ENCODE measurements at places on chromosomes 2 and 18.

DNA sequence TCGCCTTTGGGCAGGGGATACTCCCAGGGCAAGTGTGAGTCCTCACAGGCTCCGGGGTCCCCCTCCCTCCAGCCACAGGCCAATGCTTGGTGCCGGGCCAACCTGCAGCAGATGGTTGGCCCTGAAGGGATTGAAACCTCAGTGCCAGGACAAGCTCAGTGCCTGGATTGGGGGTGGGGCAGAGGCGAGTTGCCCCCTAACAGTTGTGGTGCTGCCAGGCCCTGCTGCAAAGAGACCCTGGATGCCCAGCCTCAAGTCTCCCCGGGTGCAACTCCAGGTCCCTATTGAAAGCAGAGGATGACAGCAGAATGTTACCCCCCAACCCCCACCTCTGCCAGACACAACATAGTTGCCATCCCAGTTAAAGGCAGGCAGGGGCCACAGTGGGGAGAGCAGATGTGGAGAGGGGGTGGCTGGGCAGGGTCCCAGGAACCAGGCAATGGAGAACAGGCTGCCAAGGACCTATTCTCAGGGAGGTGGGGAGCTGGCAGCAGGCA lies 9.5 kb upstream of the RNF103 start:
- no peak for DNase-seq

GRCh38 chr2:161265874-161266273 lies 42.4 kb upstream of the PSMD14 start:
- no peak for DNase-seq

DNA sequence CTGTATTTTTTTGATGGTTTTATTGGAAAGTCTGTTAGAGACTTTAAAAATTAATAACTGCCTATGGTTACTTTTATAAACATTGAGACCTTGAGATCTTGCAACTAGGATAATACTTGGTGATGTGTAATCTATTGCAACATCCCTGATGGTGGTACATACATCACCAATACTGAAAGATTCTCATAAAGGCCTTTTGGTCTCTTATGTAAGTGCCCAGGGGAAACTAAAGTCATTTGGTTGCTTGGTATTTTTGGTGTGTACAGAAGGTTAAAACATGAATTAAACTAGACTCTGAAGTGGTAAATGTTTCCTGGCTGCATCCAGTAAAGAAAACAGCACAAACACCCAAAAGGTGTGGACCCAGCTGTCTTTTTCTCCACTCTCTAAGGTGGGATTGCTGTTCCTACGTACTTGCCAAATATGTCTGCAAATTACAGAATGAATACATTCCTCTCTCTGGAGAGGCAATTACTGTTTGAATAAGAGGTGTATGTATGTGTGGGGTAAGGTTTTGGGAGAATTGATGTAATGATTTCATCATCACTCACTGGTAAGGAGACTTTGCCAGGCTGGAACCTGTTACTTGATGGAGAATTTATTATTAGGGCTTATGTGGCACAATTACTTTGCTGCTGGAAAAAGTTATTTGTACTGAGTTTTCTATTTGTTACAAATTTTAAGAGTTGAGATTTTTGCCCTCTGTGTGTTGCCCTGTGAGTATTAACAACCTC lies 3.6 kb downstream of the B3GNT2 start:
- DNase-seq, result no peak

- no peak for DNase-seq
These were observed 517 bp downstream of the GCFC2 start for GRCh38 chr2:75710220-75710576.

- DNase-seq, result no peak
These were observed 42.5 kb upstream of the GLI2 start for GRCh38 chr2:120693121-120693520.

DNA sequence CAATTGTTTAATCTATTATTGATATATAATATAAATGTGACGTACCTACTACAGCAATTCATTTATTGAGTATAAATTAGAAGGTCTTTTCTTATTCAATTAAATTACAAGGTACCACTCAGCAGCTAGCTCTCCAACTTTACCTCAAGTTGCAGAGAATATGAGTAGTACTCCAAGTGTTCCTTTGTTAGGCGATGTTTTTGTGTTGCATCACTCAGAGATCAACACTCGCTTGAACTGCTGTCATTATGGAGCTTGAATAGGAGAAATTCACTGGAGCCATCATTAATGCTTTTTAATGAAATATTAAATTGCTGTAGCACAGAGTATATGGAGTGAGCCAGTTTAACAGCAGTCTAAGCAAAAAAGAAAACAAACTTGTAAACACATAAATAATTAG lies 320.0 kb downstream of the FSIP2 start:
- no peak for DNase-seq

GRCh38 chr2:81206216-81206615 lies 901.7 kb upstream of the LRRTM1 start:
- no peak for DNase-seq

DNA sequence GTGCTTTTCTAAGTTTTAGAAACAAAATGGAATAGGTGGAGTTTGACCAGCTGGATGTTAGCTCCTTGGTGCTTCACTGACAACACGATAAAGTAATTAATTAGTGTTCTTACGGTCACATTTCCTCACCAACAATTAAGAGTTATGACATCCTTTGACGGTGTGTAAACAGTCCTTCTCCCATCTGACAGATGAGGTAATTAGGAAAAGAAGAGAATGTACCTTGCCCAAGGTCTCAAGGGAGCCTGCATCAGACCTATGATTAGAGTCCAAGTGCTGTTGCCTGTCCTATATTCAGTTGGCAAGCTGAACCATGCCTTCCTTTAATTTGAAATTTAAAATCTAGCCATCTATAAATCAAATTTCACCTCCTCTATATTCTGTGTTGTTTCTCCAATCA lies 48.3 kb upstream of the STK17B start:
- DNase-seq, result no peak

- no peak for DNase-seq
These were observed 33.6 kb downstream of the GLI2 start for GRCh38 chr2:120769076-120769786.

DNA sequence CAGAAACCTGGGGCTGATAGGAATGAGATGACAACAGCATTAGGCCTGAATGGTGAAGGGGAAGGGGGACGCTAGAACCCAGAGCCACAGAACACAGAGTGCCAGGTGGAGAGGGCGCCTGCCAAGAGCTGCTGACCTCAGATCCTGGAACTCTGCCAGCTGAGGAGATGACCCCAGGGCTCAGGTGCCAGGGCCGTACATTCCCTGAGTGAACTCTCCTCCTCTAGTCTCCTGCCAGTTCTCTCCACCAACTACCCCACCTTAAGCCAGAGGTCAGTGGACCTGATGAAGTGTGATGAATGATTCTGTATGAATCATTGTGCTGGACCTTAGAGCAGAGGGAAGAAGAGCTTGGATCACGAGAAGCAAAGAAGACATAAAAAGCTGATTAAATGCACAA lies 1582.2 kb upstream of the ACVR2A start:
- no peak for DNase-seq

GRCh38 chr2:45707006-45707405 lies 55.5 kb downstream of the PRKCE start:
- DNase-seq, result no peak

- DNase-seq, result no peak
These were observed 42.8 kb upstream of the INHBB start for GRCh38 chr2:120303177-120303576.

GRCh38 chr2:105674401-105674800 lies 70.3 kb upstream of the NCK2 start:
- no peak for DNase-seq

GRCh38 chr2:128354161-128354560 lies 35.5 kb upstream of the HS6ST1 start:
- no peak for DNase-seq

DNA sequence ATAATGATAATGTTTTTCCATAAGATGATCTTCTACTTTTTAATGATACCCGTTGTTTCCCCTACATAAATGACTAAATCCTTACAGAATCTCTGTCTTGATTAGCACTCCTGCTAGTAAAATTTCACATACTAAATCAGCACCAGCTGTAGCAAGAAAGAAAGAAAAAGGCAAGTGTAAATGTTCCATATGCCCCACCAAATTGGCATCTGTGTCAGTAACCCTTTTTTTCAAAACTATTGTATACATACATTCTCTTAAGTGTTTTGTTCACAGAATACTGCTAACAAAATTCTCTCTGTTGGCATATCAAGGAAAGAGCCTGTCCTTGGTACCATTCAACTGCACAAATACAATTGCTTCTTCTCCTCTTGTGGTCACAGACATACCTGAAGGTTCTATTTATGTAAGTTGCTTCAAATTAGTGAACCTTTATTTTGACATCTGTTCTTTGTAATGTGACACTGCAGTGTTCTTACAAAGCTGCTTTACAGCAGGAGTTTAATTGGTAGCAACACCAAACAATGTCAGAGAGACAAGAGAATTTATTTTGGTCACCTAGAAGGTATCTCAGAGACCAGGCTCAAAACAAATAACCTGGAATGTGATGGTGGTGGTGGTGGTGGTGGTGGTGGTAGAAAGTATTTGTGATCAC lies 641.9 kb downstream of the ZEB2 start:
- DNase-seq, result no peak

DNA sequence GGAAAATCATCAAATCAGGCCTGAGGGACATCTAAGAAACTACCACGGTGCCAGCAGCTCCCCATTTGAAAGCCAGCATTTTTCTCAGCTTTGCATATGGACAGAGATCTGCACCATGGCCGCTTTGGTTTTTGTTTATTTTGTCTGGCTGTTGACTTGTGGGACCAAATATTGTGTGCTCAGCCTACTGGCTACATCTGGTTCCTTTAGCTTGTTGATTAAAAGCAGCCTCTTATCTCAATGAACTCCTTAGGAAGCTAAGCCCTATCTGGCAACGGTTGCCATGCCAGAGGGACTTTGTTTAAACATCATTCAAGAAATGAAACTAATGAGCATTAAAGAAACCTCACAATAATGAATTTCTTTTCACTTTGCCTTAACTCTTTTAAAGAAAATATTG lies 32.4 kb upstream of the CCDC150 start:
- no peak for DNase-seq

GRCh38 chr18:47696870-47697269 lies 233.6 kb downstream of the SMAD2 start:
- DNase-seq, result no peak

GRCh38 chr18:3704556-3705344 lies 254.8 kb downstream of the TGIF1 start:
- DNase-seq, result no peak

GRCh38 chr2:20608666-20609348 lies 42.1 kb downstream of the HS1BP3 start:
- no peak for DNase-seq

DNA sequence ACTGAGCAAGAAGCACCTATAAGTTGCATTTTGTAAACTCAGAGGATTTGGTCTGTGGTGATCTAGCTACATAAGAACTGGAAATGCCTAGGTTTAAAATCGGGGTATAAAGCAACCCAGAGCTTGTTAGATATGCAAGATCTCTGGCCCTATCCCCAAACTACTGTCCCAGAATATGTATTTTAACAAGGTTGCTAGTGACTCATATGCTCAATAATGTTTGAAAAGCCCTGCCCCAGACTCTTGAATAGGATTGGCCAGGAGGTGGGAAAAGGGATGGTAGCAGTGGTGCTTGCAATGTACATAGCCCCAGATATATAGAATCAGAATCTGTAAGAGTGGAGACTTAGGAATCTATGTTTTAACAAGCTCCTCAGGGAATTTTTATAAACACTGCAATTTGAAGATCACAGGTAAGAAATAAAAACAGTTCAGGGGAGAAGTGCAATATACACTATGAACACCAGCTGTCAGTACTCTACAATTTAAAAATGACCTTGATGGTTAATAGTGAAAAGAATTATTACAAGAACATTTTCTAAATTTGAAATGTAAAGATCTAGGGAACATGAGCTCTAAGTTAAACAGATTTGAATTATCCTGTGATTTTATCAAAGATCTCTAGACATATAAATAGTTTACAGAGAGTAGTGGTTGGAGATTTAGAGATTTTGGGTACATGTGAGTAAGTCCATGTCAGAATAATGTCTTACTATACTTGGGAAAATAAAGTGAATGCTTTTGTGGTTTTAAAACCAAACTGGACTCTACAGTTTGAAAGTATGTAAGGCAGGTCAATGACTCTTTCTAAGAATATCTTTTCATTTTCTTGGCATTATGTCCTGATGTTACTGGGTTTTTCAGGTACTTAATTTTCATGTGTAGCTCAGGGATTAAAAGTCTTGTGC lies 7.7 kb upstream of the MMADHC start:
- DNase-seq, result no peak

GRCh38 chr18:76958692-76959341 lies 136.5 kb downstream of the ZNF236 start:
- no peak for DNase-seq

DNA sequence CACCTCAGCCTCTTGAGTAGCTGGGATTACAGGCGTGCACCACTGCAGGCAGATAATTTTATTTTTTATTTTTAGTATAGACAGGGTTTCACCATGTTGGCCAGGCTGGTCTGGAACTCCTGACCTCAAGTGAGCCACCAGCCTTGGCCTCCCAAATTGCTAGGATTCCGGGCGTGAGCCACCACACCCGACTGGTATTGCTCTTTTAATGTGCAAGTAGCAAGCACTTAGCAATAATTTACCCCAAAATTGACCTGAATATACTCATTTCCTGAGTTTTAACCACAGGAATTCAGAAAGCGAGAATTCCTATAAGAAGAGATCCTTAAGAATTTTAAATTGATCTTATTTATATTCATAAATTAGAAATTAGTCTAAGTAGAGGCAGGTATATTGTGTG lies 169.1 kb downstream of the CDH2 start:
- DNase-seq, result no peak

All from stimulated activated CD4-positive, alpha-beta T cell treated with anti-CD3 and anti-CD28 coated beads, Interleukin-4, amount 100 ng/mL, for 4 hours (primary cell).